ENCODE measurements at places on chromosomes 13 and 19.

GRCh38 chr13:113630804-113631203 is 27.2 kb downstream of the ATP4B start:
- no peak for DNase-seq

GRCh38 chr13:37168151-37168550 is 62.7 kb upstream of the CSNK1A1L start:
- DNase-seq: no peak

GRCh38 chr19:54209811-54210494 is 9.3 kb downstream of the RPS9 start:
- DNase-seq: peak; percentile 55

DNA sequence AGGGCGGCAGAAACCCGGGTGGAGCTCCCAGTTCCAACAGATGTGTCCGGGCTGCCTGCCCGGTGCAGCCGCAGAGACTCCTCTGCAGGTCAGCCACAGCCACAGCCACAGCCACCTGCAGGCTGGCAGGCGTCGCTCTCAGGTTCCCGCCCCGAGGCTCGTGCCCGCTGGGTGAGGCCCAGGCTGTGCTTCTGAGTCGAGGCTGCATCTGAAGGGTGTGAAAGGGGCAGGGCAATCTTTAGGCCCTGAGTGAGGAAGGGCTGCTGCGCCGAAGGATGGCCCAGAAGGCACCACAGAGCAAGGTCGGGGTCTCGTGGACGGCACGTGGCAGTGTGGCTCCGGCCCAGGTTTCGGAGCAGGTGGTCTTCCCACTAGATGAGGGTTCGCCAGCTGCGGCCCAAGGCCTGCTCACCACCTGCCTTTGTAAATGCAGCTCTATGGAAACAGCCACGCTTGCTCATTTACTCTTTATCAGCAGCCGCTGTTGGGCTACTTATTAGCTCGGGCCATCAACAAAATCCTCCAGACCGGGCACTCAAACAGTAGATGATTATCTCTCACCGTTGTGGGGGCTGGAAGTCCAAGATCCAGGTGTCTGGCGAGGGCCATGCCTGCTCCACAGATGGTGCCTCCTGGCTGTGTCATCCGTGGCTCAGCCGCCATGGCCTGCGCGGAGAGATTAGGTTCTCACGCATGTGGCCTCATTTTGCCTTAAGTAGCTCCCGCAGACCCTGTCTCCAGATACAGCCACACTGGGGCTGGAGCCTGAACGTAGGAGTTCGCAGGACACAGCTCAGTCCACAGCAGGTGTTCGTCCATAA is 40.3 kb upstream of the TFDP1 start:
- no peak for DNase-seq

DNA sequence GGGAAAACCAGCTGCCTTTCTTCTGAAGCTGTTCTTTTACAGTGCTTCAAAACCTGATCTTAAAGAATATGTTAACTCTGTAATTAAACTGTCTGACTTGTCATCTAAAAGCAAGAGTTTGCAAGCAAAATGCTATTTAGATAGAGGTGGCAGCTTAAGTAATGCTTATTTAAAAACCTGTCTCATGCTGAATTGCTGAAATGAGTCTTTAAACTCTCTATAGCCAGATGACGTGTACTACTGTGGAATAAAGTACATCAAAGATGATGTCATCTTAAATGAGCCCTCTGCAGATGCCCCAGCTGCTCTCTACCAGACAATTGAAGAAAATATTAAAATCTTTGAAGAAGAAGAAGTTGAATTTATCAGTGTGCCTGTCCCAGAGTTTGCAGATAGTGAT is 22.9 kb downstream of the ITM2B start:
- DNase-seq: no peak

GRCh38 chr19:30684613-30685012 is 312.4 kb downstream of the ZNF536 start:
- DNase-seq: no peak

DNA sequence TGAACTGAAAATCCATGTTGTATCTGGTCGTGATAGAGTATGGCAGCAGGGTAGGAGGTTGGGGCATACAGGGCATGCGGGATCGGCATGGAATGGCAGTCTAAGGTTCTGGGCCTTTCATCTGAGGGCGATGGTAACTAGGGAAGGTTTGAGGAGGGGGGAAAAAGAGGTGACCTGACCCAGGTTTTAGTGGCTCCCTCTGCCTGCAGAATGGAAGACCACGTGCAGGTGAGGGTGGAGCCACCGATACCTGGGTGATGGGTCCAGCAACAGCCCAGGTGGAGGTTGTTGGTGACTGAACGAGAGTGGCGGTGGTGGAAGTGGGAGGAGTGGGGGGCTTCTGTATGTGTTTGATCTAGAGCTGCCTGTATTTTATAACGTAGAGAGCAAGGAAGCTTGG is 3.8 kb downstream of the ZNF749 start:
- DNase-seq: no peak

DNA sequence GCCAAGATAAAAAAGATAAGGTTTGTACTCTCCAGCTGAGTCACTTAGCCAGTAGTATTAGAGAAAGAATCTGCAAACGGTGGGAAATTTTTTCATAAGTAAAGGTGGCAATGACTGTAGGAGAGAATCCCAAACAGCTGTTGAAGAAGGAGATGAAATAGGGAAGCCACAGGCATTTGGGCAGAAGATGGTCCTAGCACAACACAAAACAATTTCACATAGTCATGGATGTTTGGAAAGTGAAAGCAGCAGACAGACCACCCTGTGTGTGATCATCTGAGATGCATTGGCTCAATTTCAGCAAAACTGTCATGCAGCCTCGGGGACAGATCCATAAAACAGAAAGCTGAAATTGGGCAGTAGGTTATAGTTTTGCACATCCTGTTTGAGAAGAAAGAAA is 2832.4 kb downstream of the PCDH9 start:
- no peak for DNase-seq

- DNase-seq: no peak
Measured at GRCh38 chr13:38713046-38713445, 26.2 kb downstream of the FREM2 start.

- no peak for DNase-seq
Measured at GRCh38 chr13:109144693-109145437, 515.5 kb downstream of the MYO16 start.
